COR-L47 (cell line): ENCODE measurements at places on chromosomes 16 and 17.

GRCh38 chr17:34671191-34671590, 91.8 kb downstream of the TMEM132E start:
- no peak for DNase-seq

DNA sequence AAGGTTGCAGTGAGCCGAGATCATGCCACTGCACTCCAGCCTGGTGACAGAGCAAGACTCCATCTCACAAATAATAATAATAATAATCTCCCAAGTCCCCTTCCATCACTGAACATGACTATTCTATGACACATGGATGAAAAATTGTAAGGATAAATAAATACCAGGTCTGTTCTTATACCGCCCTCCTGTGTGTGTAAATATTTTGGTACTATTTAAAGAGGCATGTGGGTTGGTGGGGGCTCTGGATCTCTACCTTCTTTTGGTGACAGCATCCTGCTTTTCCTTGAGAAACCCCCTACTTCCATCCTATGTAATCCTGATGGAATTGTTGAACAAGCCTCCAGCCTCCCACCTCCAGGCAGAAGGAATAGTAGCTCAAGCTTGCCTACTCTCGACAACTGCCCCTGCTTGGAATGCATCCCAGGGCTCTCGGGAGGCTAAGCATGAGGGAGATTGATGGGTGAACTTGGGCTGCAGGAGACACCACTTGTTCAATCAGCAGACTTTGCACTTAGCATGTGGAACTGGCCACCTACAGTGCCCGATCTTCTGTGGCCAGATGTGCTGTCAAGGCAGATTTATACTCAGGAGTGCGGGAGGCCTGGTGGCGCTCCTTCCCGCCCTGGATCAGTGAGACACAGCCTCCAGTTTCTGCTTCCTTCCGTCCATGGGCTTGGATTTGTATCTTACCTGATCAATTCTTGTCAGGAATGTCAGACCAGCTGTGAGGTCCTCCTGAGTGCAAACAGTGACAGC, 287.4 kb downstream of the SLC39A11 start:
- no peak for DNase-seq

DNA sequence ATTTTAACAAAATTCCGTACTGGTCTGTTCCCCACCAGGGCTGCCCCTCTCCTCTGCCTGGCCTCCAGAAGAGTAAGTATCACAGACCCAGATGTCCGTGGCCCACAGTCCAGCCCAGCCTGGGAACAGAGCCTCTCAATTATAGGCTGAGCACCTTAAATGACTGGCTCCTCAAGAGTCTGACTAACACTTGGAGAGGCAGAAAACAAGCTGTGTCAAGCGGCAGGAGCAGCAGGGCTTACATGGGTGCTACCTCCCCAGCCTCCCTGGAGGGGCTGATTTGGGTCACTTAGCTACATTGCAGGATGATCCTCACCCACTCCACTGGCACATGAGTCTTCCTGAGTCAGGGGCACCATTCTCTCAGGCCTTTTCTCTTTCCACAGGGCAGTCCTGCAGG, 209.7 kb downstream of the COPRS start:
- no peak for DNase-seq

GRCh38 chr17:75889454-75889853, 7.3 kb downstream of the TRIM65 start:
- no peak for DNase-seq

- DNase-seq, result no peak
Measured at GRCh38 chr16:56190048-56190676, 1.1 kb upstream of the GNAO1 start.

DNA sequence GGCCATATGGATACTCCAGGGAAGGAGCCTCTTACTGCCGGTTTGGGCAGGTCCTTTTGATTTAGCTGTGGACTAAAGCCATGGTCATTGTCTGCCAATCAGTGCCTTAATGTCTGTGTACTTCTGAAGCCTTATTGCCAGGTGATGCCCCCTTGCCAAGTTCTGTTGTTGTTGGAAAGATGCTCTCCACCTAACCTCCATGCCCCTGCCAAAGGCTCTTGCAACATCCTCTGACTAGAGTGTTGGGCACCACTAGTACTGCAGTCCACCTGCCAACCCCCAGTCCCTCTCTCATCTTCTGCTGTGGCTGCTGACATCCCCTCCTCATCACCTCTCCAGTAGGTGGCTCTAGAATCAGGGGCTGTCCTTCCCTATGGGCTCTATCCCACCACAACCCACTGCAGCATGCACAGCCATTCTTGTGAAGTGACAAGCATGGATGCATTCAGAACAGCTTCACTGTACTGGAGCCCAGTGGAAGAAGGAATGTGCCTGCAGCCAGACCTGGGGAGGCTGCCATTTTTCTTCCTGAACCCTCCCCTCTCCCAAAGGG, 375.3 kb upstream of the CDH5 start:
- DNase-seq, result no peak

DNA sequence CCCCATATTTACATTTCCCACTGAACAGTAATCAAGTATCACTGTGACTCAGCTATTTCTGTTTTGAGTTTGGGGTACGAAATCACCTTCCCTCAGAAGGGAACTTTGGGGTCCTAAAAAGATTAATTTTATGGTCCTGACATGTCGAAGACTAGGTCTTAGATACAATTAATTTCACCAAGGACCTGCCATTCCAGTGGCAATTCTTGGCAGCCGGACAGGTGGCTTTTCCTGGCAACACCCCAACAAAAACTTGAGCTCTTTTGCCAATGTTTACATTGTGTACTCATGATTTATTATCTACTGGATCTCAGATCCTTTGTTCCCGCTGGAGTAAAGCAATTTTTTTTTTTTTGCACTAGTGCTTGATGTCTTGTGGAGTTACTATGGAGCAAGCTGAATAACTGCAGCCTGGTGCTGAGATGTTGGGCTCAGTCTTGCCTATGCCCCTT, 14.4 kb downstream of the SLFN5 start:
- DNase-seq, result peak; percentile 75

- DNase-seq, result no peak
Measured at GRCh38 chr16:49366669-49367068, 6.9 kb upstream of the C16orf78 start.

DNA sequence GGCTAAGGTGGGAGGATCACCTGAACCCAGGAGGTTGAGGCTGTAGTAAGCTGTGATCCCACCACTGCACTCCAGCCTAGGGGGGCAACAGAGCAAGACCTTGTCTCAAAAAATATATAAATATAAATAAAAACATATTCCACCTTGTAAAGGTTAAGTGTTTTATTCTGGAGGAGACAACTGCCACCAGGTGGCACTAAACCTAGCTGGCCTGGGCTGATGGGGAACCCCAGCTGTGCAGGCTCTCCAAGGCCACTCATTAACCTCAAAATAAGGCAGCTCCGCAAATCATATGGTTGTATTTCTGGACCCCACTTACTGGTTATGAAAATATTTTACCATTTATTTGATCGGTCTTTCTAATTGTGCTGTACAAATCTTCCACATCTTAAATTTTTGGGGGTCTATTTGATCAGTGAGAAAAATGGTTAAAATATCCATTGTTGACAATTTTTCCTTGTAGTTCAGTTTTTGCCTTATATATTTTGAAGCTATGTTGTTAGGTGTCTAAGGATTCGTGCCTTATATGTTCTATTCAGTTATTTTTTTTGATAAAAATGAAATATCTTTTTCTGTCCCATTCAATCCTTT, 8.5 kb upstream of the ICAM2 start:
- DNase-seq, result peak; percentile 59

DNA sequence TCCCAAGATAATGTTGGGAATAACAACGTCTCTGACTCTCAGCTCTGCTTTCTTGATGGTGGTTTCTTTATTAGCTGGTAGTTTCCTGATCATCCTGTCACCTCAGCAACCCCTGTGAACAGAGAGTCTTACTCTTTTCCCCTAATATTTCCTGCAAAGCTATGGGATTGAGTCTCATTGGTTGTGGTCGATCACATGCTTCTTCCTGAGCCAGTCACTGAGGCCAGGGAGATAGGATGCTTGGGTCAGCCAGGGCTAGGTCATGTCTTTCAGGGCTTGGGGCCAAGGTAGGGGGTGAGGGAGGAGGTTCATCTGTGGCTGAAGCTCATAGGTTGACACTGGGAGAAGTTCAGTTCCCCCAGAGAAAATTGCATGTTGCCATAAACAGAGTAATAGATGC, 114.3 kb downstream of the ABCC1 start:
- DNase-seq, result no peak

GRCh38 chr17:16158714-16159113, 56.6 kb downstream of the NCOR1 start:
- DNase-seq, result no peak

DNA sequence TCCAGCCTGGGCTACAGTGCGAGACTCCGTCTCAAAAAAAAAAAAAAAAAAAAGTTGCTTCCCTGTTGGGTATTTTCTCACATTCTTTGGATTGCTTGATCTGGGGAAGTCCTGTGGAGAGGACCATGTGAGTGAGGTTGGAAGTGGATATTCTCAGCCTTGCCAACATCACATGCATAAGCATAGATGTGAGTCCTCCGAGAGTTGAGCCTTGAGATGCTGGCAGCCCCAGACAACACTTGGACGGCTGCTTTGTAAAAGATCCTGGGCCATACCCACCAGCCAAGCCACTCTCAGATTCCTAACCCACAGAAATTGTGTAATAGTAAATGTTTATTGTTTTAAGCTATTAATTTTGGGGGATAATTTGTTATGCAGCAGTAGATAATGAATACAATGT, 1570.0 kb upstream of the GOT2 start:
- DNase-seq, result no peak

DNA sequence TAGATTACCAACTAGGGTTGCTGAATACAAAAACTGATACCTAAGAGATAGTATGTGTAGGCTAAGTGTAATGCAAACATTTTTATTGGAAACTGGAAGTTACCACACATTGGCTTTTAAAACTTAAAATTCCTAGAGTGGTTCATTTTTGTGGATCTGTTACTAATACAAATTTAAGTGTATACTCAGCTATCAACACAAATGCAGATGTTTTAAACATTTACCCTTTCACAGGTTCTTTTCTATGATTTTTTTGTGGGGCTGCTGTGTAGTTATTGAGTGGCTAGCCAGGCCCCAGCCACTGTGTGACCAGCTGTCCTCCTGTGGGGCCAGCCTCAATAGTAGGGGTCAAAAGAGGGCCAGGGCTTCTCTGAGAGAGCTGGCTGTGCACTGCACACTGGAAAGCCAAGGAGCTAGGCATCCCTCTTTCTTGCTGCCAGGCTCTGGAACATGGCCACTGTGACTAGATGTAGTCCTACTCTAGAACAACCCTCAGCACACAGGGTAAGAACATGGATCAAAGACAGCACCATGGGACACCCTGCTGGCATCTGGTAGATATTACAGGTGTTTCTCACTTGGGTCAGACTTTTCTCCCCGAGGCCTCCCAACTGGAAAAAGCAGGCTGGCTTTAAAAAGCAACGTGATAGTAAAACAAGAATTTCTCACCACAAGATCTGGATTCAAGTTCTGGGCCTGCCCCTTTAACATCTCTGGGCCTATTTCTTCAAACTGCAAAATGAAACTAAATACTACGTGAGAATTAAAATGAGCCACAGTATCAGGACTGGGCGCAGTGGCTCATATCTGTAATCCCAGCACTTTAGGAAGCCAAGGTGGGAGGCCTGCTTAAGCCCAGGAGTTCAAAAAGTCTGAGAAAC, 7.3 kb upstream of the VEZF1 start:
- DNase-seq, result peak; percentile 68

GRCh38 chr16:89880477-89881367, 7.3 kb downstream of the TCF25 start:
- no peak for DNase-seq

DNA sequence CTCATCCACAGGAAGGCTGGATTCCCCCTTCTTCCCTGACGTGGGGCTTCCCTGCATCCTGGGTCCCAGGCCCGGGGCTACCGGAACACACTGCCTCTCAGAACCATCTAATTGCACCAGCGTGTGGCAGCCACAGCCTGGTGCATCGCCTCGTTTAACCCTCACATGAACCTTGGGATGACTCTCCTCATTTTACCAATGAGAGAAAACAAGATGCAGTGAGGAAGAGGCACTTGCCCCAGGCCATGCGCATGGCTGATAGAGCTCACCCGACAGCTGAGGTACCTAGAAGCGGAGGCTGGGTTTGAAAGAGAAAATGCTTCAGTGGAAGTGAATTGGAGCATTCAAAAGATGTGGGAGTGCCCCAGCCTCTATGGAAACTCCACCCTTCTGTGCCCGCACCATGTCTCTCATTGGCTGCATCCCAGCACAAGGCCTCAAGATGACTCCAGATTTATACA, 162.3 kb downstream of the KATNIP start:
- no peak for DNase-seq

- no peak for DNase-seq
Measured at GRCh38 chr17:14407541-14407940, 106.7 kb downstream of the HS3ST3B1 start.

GRCh38 chr17:56863974-56864373, 30.0 kb downstream of the DGKE start:
- no peak for DNase-seq

DNA sequence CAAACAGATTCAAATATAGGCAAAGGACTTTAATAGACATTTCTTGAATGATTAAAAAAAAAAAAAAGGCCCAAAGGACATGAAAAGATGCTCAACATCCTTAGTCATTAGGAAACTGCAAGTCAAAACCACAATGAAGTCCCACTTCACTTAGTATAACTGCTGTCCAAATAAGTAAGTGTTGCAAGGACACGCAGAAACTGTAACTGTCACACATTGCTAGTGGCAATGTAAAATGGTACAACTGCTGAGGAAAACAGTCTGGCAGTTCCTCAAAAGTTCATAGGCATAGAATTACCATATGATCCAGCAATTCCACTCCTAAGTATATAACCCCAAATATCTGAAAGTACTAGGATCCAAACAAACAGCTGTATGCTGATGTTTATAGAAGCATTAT, 112.7 kb downstream of the BRIP1 start:
- DNase-seq, result no peak

DNA sequence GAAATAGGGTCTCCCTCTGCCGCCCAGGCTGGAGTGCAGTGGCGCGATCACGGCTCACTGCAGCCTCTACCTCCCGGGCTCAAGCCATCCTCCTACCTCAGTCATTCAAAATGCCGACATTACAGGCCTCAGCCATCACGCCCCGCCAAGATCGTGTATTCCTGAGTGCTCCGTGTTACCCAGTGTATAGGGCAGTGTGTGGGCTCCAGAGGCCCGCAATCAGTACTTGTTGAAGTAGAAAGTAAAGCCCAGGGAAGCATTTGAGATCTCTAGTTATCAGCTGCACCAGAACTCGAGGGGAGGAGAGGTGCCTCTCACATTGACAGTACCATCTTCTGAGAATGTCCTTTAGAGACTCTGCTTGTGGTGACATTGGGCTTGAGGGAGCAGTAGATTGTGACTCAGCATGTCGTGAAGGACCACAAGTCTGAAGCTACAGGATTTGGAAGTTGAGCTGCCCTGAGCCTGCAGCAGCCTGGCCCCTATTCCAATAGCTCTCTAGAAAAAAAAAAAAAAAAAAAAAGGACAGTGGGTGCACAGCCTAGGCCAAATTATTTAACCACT, 1.1 kb upstream of the PRPSAP1 start:
- DNase-seq, result no peak

DNA sequence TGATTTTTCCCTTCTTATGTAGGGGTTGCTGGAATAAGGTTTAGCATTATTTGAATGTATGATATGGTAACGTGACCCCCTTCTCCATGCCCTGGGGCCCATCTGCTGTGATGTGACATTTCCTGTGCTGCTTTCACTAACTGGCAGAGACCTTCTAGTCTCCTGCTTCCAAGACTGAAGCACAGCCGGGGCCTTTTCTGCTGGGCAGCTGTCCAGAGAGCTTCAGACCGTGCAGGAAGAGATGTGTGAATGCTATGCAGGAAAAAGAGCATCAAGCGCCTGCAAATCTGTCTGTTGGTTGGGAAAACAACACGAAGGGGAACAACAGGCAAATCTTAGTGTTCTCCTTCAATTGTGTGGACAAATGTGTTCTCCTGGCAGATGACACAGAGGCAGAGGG, 128.5 kb downstream of the SPACA3 start:
- no peak for DNase-seq

- no peak for DNase-seq
Measured at GRCh38 chr16:26765087-26765486, 301.6 kb upstream of the C16orf82 start.
